Naive B cell (primary cell): ENCODE measurements at places on chromosomes 4 and X. TPM values are rescaled to one million over a fixed set of nuclear protein-coding genes. Genes with fewer than 3 reads are reported as not detected.

- peaks cover 21% of the 10 kb centered on the region for H3K4me1 ChIP-seq
- H3K4me3 ChIP-seq, result peak overlapping the region; percentile 64
- H3K27ac ChIP-seq, result no peak overlapping the region
- H3K27me3 ChIP-seq, result peaks cover 52% of the 10 kb centered on the region
These were observed 51.4 kb upstream of the RAPGEF2 start for GRCh38 chr4:159051245-159052071.

Gene USP17L19
- polyA plus RNA-seq, result not detected

Gene HTN3
- polyA plus RNA-seq, result not detected

Gene SLAIN2
- polyA plus RNA-seq, result 27.3 TPM

GRCh38 chr4:165222651-165222994 is 15.3 kb downstream of the KLHL2 start:
- peaks cover 25% of the 10 kb centered on the region for H3K4me1 ChIP-seq
- peaks cover 20% of the 10 kb centered on the region for H3K36me3 ChIP-seq
- peak overlapping the region; percentile 31 for H3K27ac ChIP-seq
- no peak for DNase-seq
- H3K4me3 ChIP-seq, result no peak overlapping the region
- H3K27me3 ChIP-seq, result no peaks in the 10 kb centered on the region
